ENCODE measurements at places on chromosomes 2 and 18.
A peak's percentile ranks its signal among the peaks of the same experiment; 100 is the strongest.

DNA sequence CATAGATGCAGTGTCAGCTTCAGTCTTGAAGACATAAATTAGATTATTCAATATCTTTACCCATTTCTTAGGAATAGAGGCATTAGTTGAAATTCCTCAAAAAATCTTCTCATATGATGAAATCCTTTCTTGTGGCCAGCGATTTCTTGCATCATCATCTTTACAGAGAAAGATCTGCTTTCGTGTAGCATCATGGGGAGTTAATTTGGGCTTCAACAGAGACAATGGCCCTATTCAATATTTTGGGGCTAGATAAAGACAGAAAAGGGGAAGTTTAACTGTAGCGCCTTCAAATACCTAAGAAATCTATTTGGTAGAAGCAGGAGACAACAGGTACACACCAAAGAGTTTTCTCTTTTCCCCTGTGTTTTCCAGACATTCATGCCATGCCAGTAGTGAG is 73.8 kb downstream of the TGFA start:
- no peak for DNase-seq

DNA sequence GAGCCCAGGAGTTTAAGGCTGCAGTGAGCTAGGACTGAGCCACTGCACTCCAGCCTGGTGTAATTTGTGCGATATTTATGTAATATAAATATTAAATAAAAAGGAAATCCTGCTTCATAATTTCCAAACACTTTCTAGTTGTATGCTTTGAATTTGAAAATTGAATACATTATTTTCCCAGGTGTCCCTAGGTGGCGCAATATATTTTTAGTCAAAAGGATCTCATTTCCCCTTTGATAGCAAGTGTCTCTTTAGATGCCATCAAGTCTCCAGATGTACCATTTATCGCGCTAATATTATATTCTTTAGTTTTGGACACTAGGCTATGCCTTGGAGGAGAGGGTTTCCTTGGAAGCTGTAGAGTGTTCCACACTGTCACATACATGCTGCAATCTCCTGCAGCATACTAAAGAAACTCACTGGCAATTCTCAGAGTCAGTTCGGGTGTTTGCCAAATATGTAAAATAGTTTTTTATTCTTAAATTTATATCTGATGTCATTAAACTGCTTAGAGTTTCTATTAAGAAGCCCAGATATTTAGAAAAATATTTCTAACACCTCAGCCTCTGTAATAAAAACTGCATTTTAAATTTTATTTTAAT is 5.6 kb upstream of the WDR7 start:
- no peak for DNase-seq

- DNase-seq: no peak
These were observed 162.3 kb downstream of the ARHGAP28 start for GRCh38 chr18:6891788-6892187.

DNA sequence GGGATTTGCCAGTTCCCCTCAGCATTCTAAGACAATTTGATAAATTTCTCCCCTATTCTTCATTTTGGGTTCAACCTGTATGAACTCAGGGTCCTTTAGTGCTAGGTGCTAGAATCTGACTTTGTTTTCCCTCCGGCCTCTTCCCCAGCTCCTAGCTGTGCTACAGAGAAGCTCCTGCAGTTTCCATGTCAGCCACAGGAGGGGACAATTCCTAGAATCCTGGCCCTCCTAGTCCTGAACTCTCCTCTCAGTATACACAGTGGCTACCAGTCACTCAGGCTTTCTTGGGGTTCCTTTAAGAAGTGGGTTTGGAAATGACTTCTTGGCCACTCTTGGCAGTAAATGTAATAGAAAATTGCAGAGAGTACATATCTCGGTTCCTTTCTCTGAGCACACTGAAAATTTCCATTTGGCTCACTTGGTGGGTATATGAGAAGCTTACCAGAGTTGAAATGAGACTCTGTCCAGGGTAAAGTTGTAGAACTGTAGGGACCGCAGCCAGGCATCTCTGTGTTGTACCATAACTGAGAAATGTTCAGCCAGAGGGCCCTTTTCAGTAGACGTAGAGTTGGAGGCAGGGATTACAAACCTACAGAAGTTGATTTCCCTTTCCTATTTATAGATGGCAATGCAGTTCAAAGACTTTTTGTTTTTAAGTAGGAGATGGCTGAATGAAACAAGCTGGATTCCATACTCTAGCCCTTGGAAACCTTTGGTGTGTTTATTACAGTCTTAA is 5.0 kb upstream of the CHST10 start:
- DNase-seq: peak; percentile 39

DNA sequence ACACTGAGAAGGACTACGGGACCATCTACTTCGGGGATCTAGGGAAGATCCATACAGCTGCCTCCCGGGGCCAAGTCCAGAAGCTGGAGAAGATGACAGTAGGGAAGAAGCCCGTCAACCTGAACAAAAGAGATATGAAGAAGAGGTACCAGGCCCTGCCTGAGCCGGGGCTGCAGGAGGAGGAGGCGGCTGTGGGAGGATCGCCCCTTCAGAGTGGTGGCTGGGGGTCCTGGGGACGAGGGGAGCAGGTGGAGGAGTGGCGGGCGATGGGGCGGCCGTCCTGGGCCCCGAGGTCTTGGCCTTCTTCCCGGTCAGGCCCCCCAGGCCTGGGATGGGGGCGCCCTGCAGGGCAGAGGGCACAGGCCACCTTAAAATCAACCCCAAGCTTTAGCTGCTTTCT is 524 bp downstream of the ANKRD30B start:
- DNase-seq: no peak

- no peak for DNase-seq
These were observed 63.3 kb downstream of the RIF1 start for GRCh38 chr2:151472966-151473365.

- peak; percentile 14 for DNase-seq
These were observed 631 bp downstream of the GYPC start for GRCh38 chr2:126656431-126657147.

- DNase-seq: no peak
These were observed 58.3 kb downstream of the LAMA1 start for GRCh38 chr18:7059276-7059675.

- DNase-seq: no peak
These were observed 4.6 kb upstream of the MLPH start for GRCh38 chr2:237482485-237482884.

- no peak for DNase-seq
These were observed 10.4 kb downstream of the SERPINB12 start for GRCh38 chr18:63552581-63552980.

DNA sequence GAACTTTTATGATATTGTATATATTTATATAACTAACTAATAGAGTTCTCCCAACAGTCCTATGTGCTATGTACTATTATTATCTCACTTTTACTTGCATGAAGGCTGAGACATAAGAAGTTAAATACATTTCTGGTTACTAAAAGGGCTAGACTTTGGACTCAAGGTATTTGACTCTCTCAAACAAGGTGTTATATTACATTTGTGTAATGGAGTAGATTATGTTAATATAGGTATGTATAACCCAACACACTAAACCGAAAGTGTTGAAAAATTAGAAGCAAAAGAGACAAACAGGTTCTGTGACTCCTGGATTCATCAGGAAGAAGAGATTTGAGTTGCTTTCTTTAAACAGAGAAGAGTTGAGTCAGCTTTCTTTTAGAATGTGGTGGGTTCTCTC is 733.6 kb upstream of the ZEB2 start:
- no peak for DNase-seq

- DNase-seq: no peak
These were observed 111.0 kb upstream of the ODC1 start for GRCh38 chr2:10559101-10559500.

DNA sequence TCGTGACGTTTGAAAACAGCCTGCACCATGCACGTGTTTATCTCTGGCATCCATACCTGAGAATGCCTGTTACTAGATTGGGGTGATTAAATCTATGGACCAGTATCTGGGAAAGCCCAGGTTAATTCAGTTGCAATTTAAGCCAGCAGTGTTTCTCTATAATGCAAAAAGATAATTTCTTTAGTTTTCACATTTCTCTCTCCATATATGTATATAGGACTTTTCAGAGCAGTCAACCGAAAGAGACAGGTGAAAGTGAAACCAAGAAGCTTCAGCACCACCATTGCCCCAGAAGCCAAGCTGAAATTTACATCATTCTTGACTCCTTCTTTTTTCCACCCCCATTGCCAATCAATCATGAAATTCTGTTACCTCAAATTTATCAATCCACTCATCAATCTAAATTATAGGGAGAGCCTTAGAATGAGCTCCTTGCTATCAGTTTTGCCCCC is 2.7 kb upstream of the LRP2 start:
- no peak for DNase-seq

- no peak for DNase-seq
These were observed 57.1 kb downstream of the CAVIN2 start for GRCh38 chr2:191789796-191790195.

GRCh38 chr2:164384434-164384833 is 236.8 kb downstream of the GRB14 start:
- DNase-seq: no peak

GRCh38 chr2:199922856-199923255 is 11.8 kb downstream of the C2orf69 start:
- no peak for DNase-seq

Data from HFFc6 (cell line).